ENCODE measurements at places on chromosomes 7 and 10.
A peak's percentile ranks its signal among the peaks of the same experiment; 100 is the strongest.

DNA sequence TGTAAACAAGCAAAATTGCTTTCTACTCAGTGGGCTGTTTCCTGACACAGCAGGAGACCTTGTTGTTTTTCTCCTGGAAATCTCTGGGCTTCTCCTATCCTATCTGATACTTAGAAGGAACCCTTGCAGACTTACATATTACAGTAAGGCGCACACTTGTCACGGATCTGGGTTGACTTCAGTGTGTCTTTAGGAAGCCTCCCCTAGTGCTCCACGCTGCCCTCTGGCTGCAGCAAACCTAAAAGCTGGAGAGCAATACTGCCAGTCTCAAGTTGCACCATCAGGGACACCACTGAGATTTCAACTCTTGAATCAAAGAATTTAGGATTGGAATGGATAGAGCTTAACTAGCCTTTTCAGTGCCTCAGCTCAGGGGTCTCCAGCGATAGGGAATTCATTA, 495.3 kb downstream of the LRMDA start:
- DNase-seq = no peak

DNA sequence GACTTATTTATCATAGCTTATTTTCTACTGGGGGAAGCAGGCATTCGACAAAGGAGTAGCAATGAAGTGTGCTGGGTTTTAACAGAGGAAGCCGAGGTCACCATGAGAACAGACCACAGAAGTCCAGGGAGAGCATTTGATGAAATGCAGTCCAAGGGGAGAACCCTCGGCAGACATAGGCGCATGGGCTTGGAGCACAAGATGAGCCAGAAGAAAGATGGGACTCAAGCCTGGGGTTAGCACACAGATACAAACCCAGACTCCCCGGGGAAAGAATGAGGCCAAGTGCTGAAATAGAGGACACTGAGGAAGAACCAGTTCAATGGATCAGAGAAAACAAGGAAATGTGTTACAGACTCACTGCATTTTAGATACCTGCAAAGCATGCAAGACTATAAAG, 209.5 kb downstream of the FAM107B start:
- no peak for DNase-seq

DNA sequence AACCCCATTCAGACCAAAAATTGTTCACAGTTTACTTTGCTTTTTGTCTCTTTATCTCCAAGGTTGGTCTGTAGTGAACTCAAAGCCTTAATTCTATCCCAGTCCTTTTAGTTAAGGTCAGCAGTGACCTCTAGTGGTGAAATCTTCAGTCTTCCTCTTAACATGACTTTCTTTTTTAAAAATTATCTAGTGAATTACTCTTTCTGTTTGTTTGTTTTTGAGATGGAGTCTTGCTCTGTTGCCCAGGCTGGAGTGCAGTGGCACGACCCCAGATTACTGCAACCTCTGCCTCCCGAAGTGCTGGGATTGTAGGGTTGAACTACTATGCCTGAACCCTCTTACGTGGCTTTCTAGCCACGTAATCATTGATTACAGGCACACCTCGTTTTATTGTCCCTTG, 25.0 kb downstream of the ZNF487 start:
- peak; percentile 94 for DNase-seq

DNA sequence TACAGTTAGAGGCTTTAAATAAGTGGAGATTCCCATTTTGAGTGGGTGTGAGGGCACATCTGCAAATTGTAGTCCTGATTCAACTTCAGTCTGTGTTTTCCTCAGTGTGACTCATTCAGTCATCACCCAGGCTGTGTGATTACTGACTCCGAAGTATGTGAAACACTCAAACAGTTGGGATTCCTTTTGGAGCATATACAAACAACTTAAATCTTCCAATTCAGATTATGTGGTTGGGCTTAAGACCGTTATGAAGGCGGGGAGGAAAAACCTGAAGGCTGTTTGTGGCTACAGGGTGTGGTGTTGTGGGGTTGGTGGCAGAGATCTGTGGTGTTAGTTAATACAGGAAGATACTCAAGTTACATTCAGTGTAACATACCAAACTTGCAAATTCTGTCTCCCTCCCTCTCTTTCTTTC, 259.7 kb upstream of the FERD3L start:
- DNase-seq = peak; percentile 97

DNA sequence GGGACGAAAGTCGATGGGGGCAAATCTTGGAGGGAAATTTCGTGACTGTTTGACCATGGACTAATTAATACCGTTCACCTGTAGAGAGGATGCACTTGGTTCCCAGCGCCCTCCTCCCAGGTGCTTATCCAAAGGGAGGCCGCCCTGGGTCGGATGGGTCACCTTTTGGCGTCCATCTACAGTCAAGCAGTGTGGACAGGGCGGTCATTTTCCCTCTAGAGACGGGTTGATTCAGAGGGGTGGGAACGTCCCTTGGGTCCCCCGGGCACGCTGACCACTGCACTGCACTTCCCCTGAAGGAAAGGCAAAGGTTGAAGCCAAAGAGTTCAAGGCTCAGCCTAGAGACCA, 2.0 kb downstream of the PRR15 start:
- no peak for DNase-seq

GRCh38 chr7:127978421-127978820, 52.8 kb downstream of the LRRC4 start:
- DNase-seq = no peak

DNA sequence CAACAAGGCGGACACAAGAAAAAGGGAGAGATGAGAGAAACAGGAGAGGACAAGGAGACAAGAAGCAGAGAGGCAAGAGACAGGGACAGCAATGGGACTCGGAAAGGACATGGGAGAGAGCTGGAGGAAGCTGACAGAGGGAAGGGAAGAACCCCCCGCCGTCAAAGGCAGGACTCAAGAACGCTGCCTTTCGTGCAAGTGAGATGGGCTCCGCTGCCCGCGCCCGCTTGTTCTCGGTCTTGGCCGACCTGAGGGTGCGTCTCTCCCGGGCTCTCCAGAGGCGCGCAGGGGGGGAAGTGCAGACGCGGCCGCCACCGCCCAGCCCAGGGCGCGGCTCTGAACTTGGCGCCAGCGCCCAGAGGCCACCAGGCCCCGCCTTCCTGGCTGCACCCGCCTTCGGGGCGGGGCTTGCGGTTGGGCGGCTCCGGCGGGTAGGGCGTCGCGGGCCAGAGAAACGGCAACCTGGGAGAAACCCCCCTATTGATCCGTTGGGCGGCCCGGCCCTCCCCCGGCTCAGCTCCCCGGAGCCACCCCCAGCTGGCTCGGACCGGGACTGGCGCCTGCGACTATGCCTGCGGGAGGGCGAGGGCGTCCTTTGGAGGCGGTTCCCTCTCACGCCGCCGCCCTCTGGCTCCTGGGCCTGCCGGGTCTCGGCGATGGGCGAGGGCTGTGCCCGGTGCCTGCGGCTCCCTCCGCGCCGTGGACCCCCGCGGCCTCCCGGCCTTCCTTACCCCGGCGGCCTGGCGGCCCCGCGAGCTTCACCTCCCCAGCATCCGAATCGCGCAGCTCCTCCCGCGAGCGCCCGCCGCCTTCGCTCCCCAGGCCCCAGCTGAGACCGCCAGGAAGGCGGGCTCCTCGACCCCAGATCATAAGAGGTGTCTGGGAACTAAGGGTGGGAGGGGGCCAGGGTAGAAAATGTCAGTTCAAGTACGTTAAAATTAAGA, 2.2 kb upstream of the ANTXRL start:
- DNase-seq = peak; percentile 64

DNA sequence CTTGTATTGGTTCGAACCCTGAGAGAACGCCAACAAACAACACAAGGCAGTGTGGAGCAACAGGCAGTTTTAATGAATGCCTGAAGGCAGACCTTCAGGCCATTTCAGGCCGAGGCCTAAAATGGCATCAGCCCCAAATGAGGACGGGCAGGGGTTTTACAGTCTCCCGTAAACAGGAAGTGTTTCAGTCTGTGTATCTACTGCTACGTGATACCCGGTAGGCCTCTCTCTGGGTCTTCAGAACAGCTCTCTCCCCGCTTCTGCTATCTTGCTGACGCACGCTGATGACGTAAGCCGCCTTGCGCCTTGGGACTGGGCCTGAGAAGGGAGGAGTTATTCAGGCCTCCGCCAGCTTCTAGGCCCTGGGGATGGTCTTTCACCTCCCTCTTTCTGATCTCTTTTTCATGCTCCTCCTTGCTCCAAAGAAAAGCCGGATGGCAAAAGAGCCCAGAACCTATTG, 67.7 kb downstream of the ST8SIA6 start:
- peak; percentile 89 for DNase-seq

All from fibroblast of the aortic adventitia (primary cell).